Bronchial smooth muscle cell (primary cell): ENCODE measurements at places on chromosomes 6 and 20. TPM values are rescaled to one million over a fixed set of nuclear protein-coding genes. Genes with fewer than 3 reads are reported as not detected.

The SLC52A3 gene
- not detected in 2 replicates for total RNA-seq

The EPPIN gene
- total RNA-seq, result not detected in 2 replicates

The CCND3 gene
- 9.7 and 14.8 TPM in 2 replicates for total RNA-seq

The TOX2 gene
- 1.6 and 1.7 TPM in 2 replicates for total RNA-seq

The RAMACL gene
- total RNA-seq, result 0.43 and 0.95 TPM in 2 replicates

The PTCRA gene
- not detected in 2 replicates for total RNA-seq

The IL17A gene
- total RNA-seq, result not detected in 2 replicates

The MYLIP gene
- 14.5 and 33.2 TPM in 2 replicates for total RNA-seq

The TFAP2D gene
- not detected in 2 replicates for total RNA-seq

The PBOV1 gene
- not detected in 2 replicates for total RNA-seq

The TSHZ2 gene
- total RNA-seq, result under 0.01 and 0.63 TPM in 2 replicates

The WFDC10A gene
- total RNA-seq, result not detected in 2 replicates

The MYBL2 gene
- total RNA-seq, result 0.09 and 0.47 TPM in 2 replicates

The ADGRB3 gene
- 0.16 TPM in 1 of 2 replicates, not detected in the other for total RNA-seq

The MUC22 gene
- total RNA-seq, result not detected in 2 replicates

The CBLN4 gene
- not detected in 2 replicates for total RNA-seq

The GUCA1A gene
- total RNA-seq, result under 0.01 TPM in 1 of 2 replicates, not detected in the other

The NOX3 gene
- total RNA-seq, result not detected in 2 replicates

The DCBLD1 gene
- total RNA-seq, result 13.9 and 17.7 TPM in 2 replicates

The TP53TG5 gene
- total RNA-seq, result 0.09 TPM in 1 of 2 replicates, not detected in the other

The DNAH8 gene
- total RNA-seq, result under 0.01 TPM in 1 of 2 replicates, not detected in the other

The MAP1LC3A gene
- total RNA-seq, result 16.1 and 16.3 TPM in 2 replicates

The MAS1 gene
- total RNA-seq, result not detected in 2 replicates

The ARMC2 gene
- 1.6 and 2.7 TPM in 2 replicates for total RNA-seq

The CLPSL2 gene
- not detected in 2 replicates for total RNA-seq

The PROKR2 gene
- not detected in 2 replicates for total RNA-seq

The SNAP25 gene
- 4.5 and 13.6 TPM in 2 replicates for total RNA-seq

The FRK gene
- 1.7 TPM in 2 replicates for total RNA-seq

The BPI gene
- total RNA-seq, result 0.17 and 0.32 TPM in 2 replicates

The TFAP2A gene
- total RNA-seq, result 0.16 TPM in 1 of 2 replicates, not detected in the other

The SCGN gene
- not detected in 2 replicates for total RNA-seq
